ENCODE measurements at places on chromosomes 2 and 18. TPM values are rescaled to one million over a fixed set of nuclear protein-coding genes. Genes with fewer than 3 reads are reported as not detected.

DNA sequence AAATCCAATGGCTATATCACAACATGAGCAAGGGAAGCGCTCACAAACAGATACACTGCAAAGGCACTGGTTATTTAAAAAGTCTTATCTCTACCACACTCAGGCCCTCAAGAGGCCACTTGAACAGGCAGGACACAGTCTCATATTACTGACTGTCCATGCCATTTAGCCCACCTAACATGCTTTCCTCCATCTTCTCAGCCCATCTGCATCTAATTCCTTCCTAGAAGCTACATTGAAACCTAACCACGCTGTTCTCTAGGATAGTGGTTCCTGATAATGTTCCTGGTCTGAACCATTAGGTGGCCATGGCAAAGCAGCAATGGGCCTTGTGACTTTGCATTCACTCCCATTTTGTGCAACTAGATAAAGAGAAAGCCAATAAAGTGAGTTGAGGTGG is 22.5 kb upstream of the NEB start:
- no peak for DNase-seq

DNA sequence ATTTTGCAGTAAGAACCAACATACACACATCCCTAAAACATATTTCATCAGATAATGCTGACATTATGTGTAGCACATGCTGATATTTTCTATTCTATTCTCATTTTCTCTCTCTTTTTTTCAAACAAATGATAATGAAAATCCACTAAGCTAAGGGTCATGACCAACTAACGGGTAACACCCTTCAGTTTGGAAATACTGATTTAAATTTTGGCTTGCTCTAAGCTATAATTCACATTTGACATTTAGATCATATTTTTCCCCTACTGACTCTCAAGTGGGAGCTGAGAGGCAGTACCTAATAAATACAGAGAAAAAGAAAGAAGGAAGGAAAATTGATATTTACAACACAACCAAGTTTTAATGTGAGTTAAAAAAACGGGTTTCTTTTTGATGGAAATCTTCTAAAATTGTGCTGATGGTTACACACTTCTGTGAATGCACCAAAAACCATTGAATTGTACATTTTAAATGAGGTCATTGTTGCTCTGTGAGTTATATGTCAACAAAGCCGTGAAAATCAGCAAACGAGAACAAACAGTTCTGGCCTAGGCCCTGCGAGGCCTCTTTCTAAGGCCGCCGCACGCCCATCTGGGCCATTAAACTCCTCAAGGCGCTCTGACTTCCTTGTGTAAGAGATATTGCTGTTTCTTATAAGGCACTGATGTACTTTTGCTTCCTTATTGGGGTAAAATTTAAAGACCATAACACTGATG is 124.2 kb downstream of the GALR1 start:
- DNase-seq: no peak

Gene PAX3
- not detected for total RNA-seq

- peak; percentile 7 for DNase-seq
These were observed 62.1 kb downstream of the EMILIN2 start for GRCh38 chr18:2908946-2909335.

Gene GLI2
- total RNA-seq: not detected

DNA sequence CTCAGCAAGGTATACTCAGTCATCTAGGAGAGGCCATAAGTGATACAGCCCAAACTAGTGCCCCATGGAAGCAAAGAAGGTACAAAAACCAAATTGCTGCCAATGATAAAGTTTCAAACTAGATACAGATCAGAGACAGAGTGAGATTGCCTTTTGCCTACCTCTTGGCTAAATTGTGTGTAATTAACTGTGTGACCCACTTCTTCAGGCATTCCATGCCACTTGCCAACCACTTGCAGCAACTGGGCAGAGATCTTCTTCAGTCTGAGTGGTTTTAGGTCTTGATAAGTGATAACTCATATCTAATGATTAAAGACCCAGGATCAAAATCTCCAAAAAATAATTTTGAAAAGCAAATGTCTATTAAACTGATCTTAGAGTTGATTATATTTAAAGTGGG is 21.1 kb upstream of the NABP1 start:
- DNase-seq: no peak

DNA sequence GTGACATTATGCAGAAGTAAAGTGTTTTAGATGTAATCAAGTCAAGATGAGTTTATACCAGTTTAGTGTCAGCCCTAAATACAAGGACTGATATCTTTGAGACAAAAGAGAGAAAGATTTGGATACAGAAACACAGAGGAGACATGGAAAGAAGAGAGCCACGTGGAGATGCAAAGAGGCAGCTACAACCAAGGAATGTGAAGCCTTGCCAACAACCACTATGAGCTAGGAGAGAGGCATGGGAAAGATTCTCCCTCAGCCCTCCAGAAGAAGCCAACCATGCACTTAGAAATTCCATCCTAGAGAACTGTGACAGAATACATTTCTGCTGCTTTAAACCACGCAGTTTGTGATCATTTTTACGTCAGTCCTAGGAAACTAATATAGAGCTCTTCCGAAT is 217.2 kb downstream of the DOK6 start:
- no peak for DNase-seq

DNA sequence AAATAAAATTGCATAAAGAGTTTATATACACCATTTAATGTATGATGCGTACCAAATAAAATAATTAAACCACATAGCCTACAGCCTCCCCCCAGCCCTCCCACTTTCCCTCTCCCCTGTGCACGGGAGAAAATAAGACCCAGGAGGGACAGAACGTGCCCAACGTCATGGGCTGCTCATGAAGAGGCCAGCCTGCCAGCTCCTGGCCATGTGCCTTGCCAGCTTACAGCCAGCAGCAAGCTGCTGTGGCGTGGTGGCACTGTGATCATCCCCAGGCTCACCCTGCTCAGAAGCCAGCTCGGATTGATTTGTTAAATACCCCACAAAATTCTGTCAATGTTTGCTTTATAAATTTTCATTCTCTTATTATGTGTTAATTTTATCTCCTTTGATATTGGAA is 7.6 kb downstream of the GPR148 start:
- DNase-seq: no peak

DNA sequence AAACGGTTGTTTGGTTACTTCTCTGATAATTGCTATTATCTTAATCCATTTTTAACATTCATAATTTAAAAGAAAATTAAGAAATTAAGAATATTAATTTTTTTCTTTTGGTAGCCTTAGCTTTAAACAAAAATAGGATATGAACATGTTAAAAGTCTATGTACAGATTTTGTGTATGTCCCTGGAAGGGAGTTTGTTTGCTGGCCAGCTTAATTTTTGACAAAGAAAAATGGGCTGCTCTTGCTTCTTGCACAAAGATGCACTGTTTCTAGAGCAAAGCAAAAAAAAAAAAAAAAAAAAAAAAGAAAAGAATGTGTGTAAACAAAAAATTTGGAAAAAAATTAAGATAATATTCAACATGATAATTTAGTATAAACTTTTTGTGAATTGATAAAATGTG is 1.3 kb downstream of the RFTN2 start:
- DNase-seq: no peak

DNA sequence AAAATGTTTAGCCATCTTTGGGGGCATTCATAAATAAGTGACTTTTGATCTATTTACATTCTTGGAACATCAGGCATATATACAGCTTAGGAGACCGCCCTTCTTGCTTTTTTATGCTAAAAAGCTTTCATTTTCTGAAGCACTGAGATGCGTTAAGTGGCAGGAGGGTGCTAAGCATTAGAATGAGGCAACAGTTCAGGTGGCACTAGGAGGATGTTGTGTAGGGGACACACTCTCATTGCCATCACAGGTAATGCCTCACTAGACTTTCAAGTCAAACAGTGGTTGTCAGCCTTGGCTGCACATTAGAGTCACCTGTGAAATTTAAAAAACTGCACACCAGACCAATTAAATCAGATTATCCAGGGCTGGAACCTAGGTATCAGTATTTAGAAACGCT is 39.1 kb downstream of the EHBP1 start:
- DNase-seq: no peak

GRCh38 chr2:162069267-162069903 is 4.6 kb downstream of the DPP4 start:
- DNase-seq: no peak

All from activated CD4-positive, alpha-beta memory T cell treated with anti-CD3 and anti-CD28 coated beads for 36 hours (primary cell).